SJCRH30 (cell line): ENCODE measurements at places on chromosomes 4 and X. TPM values are rescaled to one million over a fixed set of nuclear protein-coding genes. Genes with fewer than 3 reads are reported as not detected.

GRCh38 chrX:136185401-136186022, 38.2 kb downstream of the FHL1 start:
- peaks cover 3% of the 10 kb centered on the region; the same call in 1 of the 2 replicates for H3K4me1 ChIP-seq
- H3K27ac ChIP-seq: no peak overlapping the region
- H3K4me3 ChIP-seq: no peak overlapping the region
- no peak for DNase-seq

GRCh38 chr4:108433832-108434231, 186.5 kb upstream of the RPL34 start:
- H3K4me1 ChIP-seq: no peaks in the 10 kb centered on the region
- no peak overlapping the region for H3K27ac ChIP-seq

- H3K27me3 ChIP-seq: no peaks in the 10 kb centered on the region
- H3K4me1 ChIP-seq: no peaks in the 10 kb centered on the region
- 0 out of 2 replicates have a peak, but pooled peaks cover 3% of the 10 kb centered on the region for H3K36me3 ChIP-seq
- H3K27ac ChIP-seq: no peak overlapping the region
- no peak overlapping the region for H3K4me3 ChIP-seq
- no peak for DNase-seq
These were observed 2.4 kb upstream of the FAM50A start for GRCh38 chrX:154441564-154441963.

DNA sequence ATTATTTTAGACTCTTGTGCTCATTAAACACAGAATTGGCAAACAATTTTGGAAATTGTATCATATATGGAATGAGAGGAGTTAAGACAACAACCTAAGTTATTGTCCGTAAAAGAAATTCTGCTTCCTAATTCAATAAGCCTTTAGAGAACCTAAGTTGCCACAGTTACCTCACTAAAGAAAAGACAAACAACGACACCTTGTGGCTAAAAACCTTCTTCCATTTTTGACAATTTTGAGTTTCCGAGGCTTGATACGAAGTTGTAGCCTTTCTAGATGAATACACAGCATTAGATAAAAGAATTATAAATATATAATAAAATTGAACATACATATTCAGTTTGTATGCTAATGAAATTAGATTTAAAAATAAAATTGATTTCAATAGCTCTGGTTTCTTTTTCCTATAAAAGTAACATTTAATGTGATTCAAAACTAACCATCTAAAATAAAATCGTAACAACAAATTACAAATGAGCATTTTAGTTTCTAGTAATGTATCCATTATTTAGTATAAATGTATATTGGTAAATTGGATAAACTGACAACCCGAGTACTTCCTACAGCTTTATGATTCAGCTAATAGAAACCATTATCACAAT, 275.1 kb downstream of the GPM6A start:
- DNase-seq: no peak
- no peak overlapping the region for H3K27ac ChIP-seq
- H3K4me3 ChIP-seq: no peak overlapping the region
- H3K27me3 ChIP-seq: no peaks in the 10 kb centered on the region
- no peaks in the 10 kb centered on the region for H3K4me1 ChIP-seq

ARHGEF6 gene
- 10.8 TPM in 2 replicates for total RNA-seq

DNA sequence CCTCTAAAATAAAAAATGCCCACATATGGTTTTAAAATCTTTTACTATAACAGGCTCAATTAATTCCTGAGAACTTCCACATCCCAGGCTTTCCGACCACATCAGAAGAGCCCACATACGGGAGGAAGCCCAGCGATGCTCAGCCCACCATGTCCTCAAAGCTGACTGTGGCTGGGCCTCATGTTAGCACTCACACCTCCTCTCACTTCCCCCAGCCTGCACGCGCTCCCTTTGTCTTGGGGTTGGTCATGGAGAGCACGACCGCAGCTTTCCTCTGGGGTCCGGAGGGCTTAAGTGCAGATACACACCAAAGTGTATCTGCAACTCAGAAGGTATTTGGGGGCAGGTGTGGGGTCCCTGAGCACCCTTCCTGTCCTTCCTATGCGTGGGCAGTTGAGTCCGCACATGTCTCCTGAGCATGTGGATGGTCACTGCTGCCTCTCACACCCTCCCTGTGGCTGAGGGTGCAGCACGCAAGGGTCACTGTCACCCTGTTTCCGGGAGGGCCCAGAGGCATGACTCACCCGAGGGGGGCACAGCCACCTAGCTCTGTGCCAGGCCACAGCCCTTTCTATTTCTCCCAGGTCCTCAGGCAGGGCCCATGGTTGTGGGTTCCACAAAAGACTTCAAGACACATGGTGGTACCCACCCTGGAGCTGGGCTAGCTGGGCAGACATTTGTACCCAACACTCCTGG, 21.2 kb downstream of the WDR1 start:
- H3K4me3 ChIP-seq: no peak overlapping the region
- peak overlapping the region; percentile 27; the same call in 1 of the 2 replicates for H3K27ac ChIP-seq
- H3K4me1 ChIP-seq: no peaks in the 10 kb centered on the region
- H3K27me3 ChIP-seq: no peaks in the 10 kb centered on the region
- peaks cover 50% of the 10 kb centered on the region for H3K36me3 ChIP-seq

GRCh38 chrX:127025013-127025412, 205.5 kb downstream of the PRR32 start:
- no peaks in the 10 kb centered on the region for H3K4me1 ChIP-seq
- no peak overlapping the region for H3K4me3 ChIP-seq
- no peaks in the 10 kb centered on the region for H3K27me3 ChIP-seq

GRCh38 chr4:151931563-151931962, 170.8 kb upstream of the GATB start:
- H3K27me3 ChIP-seq: no peaks in the 10 kb centered on the region
- H3K27ac ChIP-seq: no peak overlapping the region
- DNase-seq: no peak
- no peak overlapping the region for H3K4me3 ChIP-seq
- H3K4me1 ChIP-seq: no peaks in the 10 kb centered on the region
